ENCODE measurements at places on chromosomes 5 and 9. TPM values are rescaled to one million over a fixed set of nuclear protein-coding genes. Genes with fewer than 3 reads are reported as not detected.

Gene PCYOX1L
- 13.4 TPM for total RNA-seq

Gene SGTB
- total RNA-seq = 8.3 TPM

Gene ZNF608
- total RNA-seq = 0.77 TPM

Gene GPR151
- not detected for total RNA-seq

Gene SH3RF2
- 0.19 TPM for total RNA-seq

Gene CBY3
- total RNA-seq = not detected

Gene EMB
- total RNA-seq = 48.9 TPM

Gene SLC6A3
- total RNA-seq = not detected

Gene LRRC14B
- total RNA-seq = 0.31 TPM

Gene FOXD4
- total RNA-seq = not detected

Gene WWC1
- 5.3 TPM for total RNA-seq

- peak; percentile 72 for DNase-seq
Measured at GRCh38 chr5:72194846-72195245, 87.6 kb downstream of the MAP1B start.

GRCh38 chr5:114018186-114018585 is 343.7 kb upstream of the KCNN2 start:
- no peak for DNase-seq

DNA sequence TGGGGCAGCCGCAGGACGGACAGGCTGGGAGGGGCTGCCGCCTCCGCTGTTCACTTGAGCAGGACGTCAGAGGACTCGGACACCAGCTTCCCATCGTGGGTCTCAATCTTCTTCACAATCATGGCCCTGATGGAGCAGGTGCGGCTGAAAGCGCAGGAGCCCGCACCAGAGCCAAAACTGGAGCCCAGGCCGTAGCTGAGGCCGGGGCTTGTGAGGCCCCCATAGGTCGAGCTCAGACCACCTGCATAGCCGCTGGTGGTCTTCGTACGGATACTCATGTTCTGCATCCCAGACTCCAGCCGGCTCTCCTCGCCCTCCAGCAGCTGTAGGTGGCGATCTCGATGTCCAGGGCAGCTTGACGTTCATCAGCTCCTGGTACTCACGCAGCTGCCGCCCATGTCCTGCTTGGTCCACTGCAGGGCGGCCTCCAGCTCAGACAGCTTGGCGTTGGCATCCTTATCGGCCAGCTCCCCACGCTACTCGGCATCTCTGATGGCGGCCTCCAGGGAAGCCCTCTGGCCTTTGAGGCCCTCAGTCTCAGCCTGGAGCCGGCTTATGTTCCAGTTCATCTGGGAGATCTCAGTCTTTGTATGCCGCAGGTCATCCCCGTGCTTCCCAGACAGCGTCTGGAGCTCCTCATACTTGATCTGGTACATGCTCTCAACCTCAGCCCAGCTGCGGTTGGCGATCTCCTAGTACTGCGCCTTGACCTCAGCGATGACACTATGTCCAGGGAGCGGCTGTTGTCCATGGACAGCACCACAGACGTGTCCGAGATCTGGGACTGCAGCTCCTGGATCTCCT is 43.7 kb upstream of the DEPDC1B start:
- no peak for DNase-seq

DNA sequence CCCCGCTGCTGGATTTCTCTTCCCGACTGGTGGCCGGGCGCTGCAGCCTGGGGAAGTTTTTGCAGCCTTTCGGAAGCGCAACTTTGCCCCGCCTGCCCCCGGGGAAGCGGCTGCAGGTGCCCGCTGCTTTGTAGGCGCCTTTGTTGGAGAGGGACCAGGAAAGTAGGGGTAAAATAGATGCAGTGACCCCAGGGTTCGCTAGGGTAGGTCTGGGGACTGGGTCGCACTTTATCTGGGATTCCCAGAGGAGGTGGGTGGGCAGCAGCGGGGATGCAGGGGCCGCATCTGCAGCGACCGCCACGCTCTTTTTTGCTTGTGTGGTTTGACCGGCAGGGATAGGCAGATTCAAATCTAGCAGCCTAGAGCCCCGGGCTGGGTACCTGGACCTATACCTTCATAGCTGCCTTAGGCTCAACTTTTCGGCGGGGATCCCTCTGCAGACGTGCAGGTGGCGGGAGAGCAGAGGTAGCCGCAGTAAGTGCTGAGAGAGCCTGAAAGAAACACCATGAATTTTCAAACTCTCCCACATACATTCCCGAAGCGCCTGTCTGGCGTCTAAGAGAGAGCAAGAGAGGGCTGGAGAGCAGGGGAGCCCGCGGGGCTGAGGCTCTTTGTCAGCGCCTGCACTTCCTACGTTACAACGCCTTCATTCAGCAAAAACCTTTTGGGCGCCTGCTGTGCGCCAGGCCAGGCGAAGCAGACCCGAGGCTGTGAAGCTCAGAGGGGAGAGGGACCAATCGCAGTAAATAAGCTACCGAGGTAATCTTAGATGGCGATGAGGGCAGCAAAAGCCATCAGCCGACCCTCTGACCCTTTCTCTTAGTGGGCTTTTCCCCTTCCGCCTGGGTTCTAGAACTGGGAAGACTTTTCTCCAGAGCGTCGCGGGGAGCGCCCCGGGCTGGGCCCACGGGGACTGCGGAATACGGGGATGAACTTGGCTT is 642 bp downstream of the SV2C start:
- DNase-seq = no peak

GRCh38 chr9:21995006-21995665 is 545 bp downstream of the CDKN2B-AS1 start:
- DNase-seq = peak; percentile 55

- DNase-seq = no peak
Measured at GRCh38 chr9:109966643-109967368, 186.8 kb downstream of the PALM2AKAP2 start.

DNA sequence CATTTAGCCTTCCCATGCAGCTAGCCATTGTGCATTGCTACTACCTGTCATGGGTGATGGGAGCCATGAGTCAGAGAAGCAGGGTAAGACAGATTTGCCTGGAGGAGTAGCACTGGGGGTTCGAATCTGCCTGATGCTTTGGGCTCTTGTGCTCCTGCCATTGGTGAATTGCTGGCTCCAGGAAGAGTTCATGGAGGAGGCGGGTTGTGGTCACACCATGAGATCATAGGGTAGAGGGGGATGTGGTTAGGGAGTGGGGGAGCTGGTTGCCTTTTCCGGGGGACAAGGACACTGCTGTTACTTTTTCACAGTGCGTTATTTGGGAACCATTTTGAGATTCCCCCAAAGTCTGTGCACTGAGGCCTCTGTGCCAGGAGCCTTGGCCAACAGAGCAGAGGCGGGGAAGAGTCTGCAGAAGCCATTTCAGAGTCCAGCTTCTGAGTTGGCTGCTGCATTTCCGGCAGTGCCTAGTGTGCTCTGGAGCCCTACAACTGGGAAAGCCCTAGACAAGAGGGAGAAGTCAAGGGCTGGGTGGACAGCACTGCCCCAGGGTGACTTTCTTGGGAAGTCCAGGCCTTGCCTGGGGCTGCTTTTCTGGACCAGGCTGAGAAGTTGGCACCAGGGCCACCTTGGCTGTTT is 6.2 kb downstream of the ANGPTL2 start:
- DNase-seq = no peak

DNA sequence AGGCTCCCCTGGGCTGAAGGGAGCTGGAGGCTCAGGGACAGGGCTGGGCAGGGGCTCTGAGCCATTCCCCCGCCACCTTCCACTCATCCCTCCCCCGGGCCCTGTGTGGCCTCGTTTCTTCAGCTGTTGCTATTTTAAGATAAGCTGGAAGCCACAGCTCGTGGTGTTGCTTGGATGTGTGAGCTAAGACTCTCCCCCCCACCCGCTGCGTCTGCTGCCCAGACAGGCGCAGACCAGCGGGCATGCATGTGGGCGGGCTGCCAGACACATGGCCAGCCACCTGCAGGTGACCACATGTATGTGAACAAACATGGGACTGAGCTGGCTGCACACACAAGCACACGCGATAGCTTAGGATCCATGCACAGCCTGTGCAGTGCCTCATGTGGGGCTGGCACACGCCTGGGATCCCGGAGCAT is 8.7 kb downstream of the SNCB start:
- DNase-seq = no peak

DNA sequence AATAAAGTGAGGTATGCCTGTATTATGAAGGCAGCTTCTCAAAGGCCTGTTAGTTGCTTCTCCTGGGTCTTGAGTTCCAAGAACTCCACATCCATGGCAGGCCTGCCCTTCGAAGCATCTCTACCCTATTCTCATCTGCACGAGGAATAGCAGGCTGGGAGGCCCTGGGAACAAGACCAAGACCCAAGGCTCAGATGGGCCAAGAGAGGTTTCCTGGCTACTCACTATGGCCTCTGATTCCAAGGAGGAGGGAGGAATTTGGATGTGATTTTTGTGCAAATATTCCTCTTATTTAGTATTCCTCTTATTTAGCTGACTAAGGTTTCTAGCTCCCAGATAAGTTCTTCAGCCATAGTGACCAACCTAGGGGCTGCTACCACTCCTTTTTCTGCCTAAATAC is 151.3 kb downstream of the SAXO1 start:
- no peak for DNase-seq

GRCh38 chr5:171599957-171600612 is 180.6 kb downstream of the FGF18 start:
- no peak for DNase-seq

DNA sequence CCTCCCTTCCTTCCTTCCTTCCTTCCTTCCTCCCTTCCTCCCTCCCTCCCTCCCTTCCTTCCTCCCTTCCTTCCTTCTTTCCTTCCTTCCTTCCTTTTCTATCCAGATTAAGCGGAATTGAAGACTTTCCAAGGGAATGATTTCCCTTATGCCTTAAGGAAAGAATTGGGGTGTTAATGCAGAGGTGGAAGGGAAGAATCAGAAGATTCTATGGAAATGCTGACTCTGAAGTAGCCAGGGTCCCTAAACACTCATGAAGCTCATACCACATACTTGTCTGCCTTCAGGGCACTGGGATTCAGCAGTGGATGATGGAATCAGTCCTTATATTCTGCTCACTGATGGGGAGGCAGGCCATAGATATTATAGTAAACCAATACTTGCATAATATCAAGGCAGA is 48.2 kb downstream of the TNC start:
- DNase-seq = no peak

- no peak for DNase-seq
Measured at GRCh38 chr5:112264666-112265065, 154.4 kb downstream of the EPB41L4A start.

DNA sequence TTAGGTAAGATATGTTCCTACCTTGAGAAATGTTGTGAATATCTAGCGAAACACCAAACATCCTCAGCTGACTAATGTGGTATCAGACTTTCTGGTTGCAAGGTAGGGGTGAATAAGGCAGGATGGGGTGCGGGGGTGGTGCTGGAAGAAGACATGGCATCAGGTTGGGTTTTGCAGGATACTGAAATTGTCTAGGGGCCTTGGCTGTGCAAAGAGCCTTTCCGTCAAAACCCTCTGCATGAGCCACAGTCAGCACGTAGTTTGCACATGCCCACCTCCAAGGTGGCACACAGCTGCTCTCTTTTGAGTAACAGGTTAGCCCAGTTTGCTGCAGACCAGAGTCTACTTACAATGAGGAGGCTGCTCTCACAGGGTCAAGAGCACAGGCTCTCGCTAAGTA is 42.0 kb downstream of the SFXN1 start:
- DNase-seq = no peak

DNA sequence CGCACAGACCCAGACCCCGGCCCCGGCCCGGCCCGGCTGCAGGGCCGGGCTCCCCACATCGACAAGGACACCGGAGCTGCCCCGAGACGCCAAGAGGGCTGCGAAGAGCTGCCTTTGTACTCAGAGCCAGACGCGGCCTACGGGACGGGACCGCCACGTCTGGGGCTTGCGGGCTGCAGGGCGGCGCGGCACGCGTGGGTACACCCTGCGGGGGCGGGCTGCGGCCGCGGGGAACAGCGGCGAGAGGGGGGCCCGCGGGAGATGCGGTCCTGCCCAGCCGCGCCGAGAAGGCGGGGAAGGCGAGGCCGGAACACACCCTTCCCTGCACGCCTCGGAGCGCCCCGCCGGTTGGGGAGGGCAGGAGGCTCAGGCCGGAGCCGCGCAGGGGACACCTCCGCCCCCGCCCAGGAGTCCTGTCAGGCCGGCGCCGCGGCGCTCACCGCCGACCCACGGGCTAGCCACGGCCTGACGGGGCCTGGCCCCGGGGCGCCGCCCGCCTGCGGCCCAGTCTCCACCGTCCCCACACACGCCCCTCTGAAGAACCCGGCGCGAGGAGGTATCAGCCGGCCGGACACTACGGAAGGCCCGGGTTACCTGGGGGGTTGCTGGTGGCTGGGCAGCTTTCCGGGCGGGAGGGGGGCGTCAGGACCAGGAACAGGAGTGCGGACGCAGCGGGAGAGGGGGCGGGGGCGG is 478 bp downstream of the RAB14 start:
- no peak for DNase-seq

- no peak for DNase-seq
Measured at GRCh38 chr9:34710023-34710422, at the start of gene CCL21. CCL21 (minus strand) TSS chr9:34710136; CDS start chr9:34710066, 70 bp downstream.

GRCh38 chr9:118721923-118722322 is 647.3 kb downstream of the BRINP1 start:
- no peak for DNase-seq

DNA sequence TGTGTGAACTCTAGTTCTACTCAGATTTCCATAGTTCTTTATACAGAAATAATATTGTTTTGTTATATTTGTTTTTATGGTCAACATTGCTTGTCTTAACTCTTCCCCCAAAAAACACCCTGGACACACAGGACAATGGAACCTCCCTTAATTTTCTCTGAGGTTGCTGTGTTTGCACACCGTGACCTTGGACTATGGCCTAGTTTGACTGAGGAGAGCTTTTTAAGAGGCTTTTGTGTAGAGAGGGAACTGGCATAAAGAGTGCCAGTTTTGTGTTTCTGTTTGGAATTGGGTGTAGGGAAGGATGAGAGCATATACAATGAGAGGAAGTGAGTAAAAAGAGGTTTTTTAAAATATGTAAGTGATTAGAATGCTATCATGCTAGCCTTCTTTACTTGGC is 101.1 kb upstream of the MEF2C start:
- DNase-seq = no peak

- no peak for DNase-seq
Measured at GRCh38 chr5:58456026-58456425, 3.9 kb downstream of the PLK2 start.

DNA sequence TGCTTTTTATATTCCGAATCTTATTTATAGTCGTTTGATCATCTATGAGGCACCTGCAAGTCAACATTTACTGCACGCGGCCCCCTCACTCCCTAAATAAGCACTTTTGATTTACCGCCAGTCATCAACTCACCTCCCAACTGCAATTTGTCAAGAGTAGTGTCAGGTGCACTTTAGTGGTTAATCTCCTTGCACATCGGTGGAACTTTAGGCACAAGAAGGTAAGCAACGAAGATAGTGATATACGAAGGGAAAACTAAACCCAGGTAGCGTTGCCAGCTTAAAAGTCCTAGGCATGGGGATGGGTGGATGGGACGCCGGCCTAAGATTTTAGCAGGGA is 513 bp upstream of the RNF180 start:
- no peak for DNase-seq
